ENCODE measurements at places on chromosomes 16 and 17.

DNA sequence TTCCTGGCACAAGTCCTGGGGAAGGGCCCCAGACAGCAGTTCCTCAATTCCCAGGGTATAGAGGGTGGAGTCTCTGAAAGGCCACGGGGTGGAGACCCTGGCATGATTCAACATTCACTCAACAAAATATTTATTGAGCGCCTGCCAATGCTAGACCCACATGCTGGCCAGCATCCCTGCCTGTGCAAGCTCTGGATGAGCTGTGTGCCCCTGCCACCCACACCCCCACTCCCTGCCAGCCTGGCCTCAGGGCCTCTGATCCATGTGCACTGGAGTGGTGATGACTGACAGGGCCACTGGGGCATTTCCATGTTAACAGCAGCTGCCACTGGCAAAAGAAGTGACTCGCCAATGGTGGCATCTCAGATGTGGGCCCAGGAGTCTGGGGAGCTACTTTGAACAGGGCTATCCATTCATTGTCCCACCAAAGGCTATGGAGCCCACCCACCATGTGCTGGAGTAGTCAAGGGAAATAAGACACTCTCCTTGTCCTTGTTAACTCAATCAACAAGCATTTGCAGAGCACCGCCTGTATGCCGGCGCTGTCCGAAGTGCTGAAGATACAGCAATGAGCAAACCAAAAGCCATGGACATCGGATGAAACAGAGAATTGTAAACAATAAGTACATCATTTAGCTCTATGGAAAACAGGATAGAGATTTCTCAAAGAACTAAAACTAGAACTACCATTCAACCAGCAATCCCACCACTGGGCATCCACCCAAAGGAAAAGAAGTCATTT, 3.0 kb upstream of the PRSS22 start:
- no peak for DNase-seq

GRCh38 chr17:77790143-77790829, 168.2 kb upstream of the TNRC6C start:
- no peak for DNase-seq

DNA sequence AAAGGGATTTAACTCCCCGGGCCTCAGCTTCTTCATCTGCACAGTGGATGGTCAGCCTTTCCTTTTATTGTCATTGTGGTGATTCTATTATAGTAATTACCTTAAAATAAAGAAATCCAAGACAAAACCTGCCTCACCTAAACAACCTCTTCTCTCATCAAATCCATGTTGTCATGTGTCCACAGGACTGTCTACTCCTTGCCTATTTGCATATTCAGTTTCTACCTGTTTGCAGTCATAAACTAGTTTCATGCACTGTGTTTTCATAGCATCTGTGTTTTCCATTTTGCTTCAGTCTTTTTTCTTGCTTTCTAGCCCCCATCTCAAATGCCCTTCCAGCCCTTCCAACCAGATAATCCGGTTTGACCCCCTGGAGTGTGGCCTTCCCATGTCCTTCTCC, 44.3 kb upstream of the CPNE2 start:
- DNase-seq: no peak

DNA sequence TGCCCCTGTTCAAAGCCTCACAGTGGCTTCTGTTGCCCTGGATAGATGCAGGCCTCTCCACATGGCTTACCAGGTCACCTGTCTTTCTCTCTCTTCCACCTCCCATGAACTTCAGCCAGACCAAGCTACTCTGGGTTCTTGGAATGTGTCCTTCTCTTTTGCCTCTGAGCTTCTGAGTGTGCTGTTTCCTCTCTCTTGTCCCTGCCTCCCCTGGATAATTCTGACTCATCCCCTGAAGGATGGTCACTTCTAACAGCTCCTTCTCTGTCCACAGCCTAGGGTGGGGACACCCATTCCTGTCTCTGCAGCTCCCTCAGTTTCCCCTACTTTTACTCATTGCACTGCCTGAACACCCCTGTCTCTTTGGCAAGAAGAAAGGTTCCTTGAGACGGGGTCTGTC, 2.9 kb downstream of the GUCY2D start:
- peak; percentile 21 for DNase-seq

GRCh38 chr16:50735629-50736122, 6.2 kb upstream of the CYLD start:
- DNase-seq: no peak
